ENCODE measurements at places on chromosomes 5 and 9. TPM values are rescaled to one million over a fixed set of nuclear protein-coding genes. Genes with fewer than 3 reads are reported as not detected.

The FAM151B gene
- total RNA-seq = 1.3 TPM

The DND1 gene
- 0.44 TPM for total RNA-seq

The PCDHGC5 gene
- 1.0 TPM for total RNA-seq

The WNT8A gene
- total RNA-seq = not detected

The SLC4A9 gene
- 0.08 TPM for total RNA-seq

The TTC33 gene
- 3.8 TPM for total RNA-seq

The SNX18 gene
- 16.2 TPM for total RNA-seq

The FBXL17 gene
- total RNA-seq = 13.0 TPM

- no peak for ATAC-seq
These were observed 440.4 kb downstream of the CDH18 start for GRCh38 chr5:19547640-19548039.

GRCh38 chr9:121769939-121770338 lies 118.5 kb downstream of the DAB2IP start:
- ATAC-seq = no peak

DNA sequence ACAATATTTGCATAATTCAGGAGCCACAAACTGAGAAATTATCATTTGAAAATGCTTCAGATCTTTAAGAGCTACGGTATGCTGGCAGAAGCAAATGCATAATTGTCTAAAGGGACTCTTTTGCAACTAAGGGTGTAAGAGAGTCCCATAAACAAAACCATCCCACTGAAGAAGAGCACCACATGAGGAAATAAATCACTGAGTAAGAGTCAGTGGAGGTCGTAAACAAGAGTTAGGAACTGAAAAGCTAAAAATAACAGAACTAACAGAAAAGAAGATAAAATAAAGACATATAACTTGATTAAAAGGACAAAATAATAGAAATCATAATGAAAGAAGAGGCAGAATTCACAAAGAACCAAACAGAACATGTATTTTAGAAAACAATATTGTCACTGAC lies 3.5 kb upstream of the SMC2 start:
- no peak for ATAC-seq

DNA sequence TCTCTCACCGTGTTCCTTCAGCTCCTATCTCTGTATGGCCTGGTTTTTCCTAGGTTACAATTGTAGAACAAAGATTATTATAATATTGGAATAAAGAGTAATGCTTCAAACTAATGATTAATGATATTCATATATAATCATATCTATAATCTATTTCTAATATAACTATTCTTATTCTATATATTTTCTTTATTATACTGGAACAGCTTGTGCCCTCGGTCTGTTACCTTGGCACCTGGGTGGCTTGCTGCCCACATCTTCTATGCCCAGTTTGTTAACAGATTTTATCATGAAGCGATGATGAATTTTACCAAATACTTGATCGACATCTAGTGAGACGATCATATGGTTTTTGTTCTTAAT lies 363.6 kb upstream of the TYRP1 start:
- ATAC-seq = no peak

DNA sequence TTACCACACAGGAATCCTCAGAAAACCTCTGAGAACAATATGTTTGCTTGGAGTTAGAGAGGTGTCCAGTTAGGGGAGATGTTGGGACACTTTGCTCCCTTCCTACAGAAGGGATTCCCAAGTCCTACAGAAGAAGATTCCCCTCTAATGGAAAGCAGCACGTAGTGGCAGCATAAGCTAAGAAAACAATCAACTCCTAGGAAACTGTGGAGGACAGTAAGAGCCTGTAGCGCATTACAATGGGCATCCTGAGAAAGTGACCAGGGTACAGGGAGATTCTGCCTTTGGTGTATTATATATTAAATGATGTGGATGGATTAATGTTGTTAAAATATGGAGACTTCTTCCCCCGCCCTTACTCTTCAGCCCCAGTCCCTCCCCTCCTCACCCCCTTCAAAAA lies 13.9 kb upstream of the RIC1 start:
- ATAC-seq = no peak

GRCh38 chr9:111873901-111874300 lies 22.7 kb upstream of the UGCG start:
- peak; percentile 77 for ATAC-seq

DNA sequence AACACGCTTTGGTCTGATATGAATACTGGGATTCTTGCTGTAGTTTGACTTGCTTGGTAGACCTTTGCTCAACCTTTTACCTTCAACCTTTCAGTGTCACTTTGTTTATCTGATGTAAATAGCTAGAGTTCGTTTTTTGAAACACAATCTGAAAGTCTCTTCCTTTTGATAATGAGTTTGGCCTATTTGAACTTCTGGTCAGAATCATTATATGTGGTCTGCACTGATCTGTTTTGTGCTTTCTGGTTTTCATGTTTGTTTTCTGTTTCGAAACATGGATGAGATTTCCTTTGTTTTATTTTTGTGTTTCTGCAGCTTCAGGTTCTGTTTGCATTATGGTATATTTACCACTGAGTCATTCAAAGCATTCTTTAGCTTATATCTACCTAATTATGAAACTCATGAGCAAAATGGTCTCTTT lies 217.5 kb downstream of the GABBR2 start:
- no peak for ATAC-seq

- no peak for ATAC-seq
These were observed 242.1 kb upstream of the NUDT12 start for GRCh38 chr5:103804711-103805110.

GRCh38 chr5:101473483-101473882 lies 570.4 kb upstream of the ST8SIA4 start:
- ATAC-seq = no peak

DNA sequence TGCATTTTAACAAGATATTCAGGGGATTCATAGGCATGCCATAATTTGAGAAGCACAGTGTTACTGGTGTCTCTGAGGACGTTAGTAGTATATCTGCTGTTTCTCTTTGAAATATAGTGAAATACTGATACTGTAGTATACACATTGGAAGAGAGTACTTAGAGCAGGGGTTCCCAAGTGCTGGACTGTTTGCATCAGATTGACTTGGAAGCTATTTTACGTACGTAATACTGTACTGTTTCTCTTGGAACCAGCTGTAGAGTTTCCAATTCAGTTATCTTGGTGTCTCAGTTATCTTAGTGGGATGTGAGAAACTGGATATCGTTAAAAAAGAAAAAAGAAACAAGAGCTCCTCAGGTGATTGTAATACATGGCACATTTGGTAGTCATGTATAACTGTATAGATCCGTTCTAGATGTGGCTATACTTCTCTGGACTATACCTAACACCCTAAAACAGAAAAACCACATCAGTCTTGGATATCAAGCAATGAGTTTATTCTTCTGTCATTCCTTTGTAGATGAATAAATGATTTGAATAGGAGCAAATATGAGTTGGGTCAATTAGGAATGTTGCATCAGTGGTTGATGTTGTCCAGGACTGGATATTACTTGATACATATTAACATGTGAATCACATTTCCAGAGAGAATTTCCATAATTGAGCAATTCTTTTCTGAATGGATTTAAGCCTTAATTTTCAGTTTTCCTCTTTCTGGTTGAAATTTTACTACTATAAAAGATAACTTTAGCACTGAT lies 33.4 kb downstream of the PRRC1 start:
- ATAC-seq = no peak

DNA sequence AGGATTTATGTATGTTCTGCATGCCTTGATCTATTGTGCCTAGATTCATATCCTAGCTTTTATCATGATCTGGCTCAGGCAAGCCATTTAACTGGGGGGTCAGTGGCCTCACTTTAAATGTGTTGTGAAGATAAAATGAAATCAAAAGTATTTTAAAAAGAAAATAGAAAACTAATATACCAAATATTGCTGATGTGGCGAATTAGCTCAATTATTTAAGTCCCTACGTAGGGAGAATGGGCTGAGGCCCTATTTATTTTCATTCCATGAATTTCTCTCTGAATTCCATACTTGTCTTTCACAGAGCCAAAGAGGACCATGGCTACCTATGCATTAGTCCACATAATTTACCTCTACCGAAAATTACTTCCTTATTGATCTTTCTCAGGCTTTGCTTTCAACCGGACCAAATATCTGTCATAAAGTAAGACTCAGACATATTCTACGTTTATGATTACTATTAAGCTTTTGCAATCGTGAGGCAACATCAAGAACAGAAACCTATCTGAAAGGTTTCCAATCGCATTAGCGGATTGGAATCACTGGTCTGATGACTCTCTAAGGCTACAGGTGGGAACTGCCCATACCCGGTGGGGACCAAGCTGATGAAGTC lies 1.7 kb downstream of the MBLAC2 start:
- no peak for ATAC-seq

DNA sequence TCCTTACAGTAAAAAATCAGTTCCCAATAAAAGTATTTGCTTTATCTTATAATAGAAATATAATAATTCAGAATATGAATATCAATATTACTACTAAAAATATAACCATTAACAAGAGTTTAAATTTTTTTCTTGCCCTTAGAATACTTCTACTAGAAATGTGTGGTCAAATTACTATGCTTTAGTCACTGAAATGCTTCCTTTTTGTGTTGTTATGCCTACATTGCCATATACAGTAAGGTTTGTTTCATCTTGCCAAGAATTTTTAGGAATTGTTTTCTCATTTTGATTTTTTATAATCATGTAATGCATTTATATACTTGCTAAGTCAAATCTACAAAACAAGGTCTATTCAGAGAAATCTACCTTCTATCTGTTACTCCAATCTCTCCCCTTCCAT lies 181.7 kb downstream of the CDK5RAP2 start:
- no peak for ATAC-seq

DNA sequence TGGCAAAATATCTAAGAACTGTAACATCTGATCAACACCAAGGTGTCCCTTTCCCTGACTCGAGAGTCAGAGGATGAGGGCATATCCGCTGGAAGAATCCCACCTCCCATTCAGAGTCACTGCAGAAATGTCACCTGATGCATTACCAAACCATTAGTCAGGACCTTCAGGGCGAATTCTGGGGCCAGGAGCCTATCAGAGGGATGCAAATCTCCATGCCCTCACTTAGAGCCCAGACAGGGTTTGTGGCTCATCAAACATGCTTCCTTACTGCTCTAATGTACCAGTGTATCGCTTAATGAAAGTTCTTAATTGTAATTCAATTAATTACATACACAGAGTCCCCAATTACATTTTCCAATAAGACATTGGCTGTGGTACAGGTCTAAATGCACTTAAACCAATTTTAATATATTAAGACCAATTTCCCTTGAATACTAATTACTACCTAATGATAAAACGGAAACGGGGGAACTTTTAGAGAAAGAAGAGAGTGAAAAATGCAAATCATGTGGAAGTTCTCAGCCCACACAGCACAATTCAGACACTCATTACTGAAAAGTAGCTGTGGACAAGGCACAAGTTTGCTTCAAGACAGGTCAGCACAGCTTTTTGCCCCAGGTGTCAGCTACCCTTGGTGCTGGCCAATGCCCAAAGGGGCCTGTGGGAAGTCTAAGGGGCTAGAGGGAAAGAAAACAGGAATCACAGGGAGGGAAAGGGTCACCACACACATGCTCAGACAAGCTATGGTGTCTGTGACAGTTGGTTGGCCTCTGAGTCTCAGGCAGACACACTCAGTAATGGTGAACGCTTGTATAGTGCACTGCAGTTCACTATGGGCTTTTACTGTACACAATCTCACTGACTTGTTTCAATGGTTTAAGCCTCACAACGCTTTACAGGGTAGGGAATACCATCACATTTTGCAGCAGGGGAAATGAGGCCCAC lies 211.6 kb downstream of the MAPKAP1 start:
- no peak for ATAC-seq

GRCh38 chr5:146699664-146700418 lies 178.7 kb downstream of the PPP2R2B start:
- ATAC-seq = no peak

- no peak for ATAC-seq
These were observed 122.0 kb downstream of the PAPPA start for GRCh38 chr9:116275418-116276195.

DNA sequence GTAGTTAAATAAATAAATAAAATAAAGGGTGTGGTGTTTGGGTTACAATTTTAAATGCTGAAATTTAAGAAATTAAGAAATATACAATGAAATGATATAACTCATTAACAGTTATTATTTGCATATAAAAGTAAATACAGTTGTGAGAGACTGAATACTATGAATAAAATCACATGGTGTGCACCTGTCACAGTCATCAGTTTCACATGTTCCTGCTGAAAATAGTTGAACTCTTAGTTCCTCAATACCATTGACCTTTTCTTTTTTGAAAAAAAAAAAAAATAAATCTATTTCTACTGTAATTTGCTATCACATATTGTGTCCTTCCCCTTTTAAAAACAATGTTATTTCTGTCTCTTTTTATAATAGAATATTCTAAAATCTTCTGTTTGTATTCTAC lies 130.9 kb upstream of the CHD1 start:
- no peak for ATAC-seq

DNA sequence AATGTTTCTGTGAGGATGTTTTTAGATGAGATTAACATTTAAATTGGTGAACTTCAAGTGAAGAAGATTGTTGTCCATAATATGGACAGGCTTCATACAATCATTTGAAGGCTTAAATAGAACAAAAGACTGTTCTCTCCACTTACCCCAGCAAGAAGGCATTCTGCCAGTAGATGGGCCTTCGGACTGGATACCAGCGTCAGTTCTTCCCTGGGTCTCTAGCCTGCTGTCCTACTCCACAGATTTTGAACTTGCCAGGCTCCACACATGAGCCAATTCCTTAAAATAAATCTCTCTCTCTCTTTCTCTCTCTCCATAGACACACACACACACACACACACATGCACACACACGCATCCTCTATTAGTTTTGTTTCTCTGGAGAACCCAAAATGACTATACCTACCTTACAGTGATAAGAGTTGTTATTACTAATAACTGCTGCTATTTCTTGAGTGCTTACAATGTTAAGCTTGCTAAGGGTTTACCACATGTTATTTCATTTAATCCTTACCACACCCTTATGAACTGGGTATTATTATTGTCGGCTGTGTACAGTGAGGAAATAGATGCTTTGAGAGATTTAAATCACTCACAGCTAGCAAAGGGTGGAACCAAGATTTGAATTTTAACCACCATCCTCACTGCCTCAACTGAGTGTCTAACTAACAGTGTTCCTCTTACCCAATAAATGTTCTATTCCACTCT lies 19.8 kb upstream of the IQGAP2 start:
- ATAC-seq = peak; percentile 81

- no peak for ATAC-seq
These were observed 2.0 kb upstream of the ANP32B start for GRCh38 chr9:97980918-97981845.

GRCh38 chr9:128159522-128159783 lies 612 bp upstream of the BBLN start:
- ATAC-seq = peak; percentile 2

DNA sequence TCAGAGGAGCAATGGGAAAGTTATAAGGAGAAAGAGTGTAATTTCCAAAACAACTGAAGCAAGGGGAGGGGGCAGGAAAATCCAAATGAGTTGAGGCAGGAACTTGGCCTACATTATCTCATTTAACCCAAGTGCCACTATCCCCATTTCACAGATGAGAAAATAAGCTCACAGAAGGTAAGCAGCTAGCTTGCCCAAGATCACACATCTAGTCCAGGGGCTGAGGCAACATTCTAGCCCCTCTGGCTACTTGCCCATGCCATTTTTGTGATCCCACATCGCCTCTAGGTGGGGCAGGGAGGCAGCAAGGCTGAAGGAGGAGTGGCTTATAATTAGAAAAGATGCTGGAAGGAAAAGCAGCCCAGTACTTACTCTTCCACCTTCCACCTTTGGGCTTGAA lies 2.6 kb upstream of the PSIP1 start:
- ATAC-seq = no peak
